Activated T-cell treated with anti-CD3 and anti-CD28 coated beads, Interleukin-2, amount 50 U/mL, for 72 hours (primary cell): ENCODE measurements at places on chromosomes 7 and 10. TPM values are rescaled to one million over a fixed set of nuclear protein-coding genes. Genes with fewer than 3 reads are reported as not detected.

Gene ARHGEF35
- 7.4 TPM for total RNA-seq

Gene KCNMA1
- total RNA-seq = 0.55 TPM

- H3K4me1 ChIP-seq = no peaks in the 10 kb centered on the region
- no peak for DNase-seq
- H3K27me3 ChIP-seq = peaks cover 6% of the 10 kb centered on the region
- no peak overlapping the region for H3K4me3 ChIP-seq
- no peaks in the 10 kb centered on the region for H3K36me3 ChIP-seq
Observed at GRCh38 chr7:132112106-132112505, 464.2 kb downstream of the PLXNA4 start.

DNA sequence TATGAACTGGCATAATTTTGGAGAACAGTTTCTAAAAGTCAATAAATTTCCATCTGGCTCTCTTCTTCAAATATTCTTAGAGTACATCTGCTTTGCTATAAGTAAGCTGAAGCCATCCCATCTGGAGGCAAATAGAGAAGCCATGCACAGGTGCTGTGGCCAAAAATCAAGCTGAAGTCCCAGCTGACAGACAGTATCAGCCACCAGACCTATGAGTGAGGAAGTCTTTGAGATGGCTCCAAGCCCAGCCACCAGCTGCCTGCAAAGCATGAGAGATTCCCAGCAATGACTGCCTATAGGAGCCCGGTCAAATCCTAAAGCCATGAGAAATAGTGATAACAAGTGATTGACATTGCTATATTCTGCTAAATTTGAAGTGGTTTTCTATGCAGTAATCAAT, 21.7 kb upstream of the PRSS58 start:
- no peak for DNase-seq
- H3K27me3 ChIP-seq = peaks cover 56% of the 10 kb centered on the region
- no peak overlapping the region for H3K4me3 ChIP-seq
- H3K36me3 ChIP-seq = peaks cover 9% of the 10 kb centered on the region
- H3K4me1 ChIP-seq = peaks cover 16% of the 10 kb centered on the region
- no peak overlapping the region for H3K27ac ChIP-seq

GRCh38 chr10:124007773-124008145, 85.6 kb downstream of the CHST15 start:
- no peaks in the 10 kb centered on the region for H3K4me1 ChIP-seq
- H3K27ac ChIP-seq = no peak overlapping the region
- H3K4me3 ChIP-seq = no peak overlapping the region

DNA sequence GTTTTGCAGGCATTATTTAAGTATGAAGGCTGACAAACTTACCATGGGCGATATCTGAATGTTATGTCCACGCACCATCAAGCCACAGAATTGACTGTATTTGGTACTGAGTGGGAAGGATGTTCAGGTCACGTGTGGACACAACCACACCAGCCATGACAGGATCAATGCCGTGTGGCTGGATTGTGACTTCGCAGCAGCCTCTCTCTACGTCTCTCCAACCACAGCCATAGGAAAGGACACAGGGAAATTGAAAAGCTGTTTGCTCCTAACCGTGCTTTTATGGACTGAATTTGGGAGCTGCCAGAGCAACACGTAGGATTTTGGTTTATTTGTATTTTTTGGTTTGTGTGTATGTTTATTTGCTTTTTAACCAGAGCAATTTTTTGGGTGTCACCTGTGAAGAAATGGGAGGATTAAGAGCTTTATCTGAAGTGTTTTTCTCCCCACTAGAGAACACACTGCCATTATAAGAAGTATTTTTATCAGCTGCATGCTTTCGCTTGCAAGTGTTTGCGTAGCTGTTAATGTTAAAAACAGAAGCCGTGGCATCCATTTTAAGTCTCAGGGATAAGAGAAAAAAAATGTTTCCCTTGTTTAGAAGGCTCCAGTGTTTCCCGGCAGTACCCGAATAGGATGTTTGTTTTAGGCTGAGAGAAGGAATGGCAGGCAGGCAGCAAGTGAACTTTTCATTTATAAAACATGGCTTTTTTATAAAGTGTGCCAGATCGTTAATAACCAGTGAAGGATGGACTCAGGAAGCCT, 401.1 kb upstream of the NFE2L3 start:
- H3K36me3 ChIP-seq = no peaks in the 10 kb centered on the region
- H3K27ac ChIP-seq = no peak overlapping the region
- no peak for DNase-seq
- H3K27me3 ChIP-seq = no peaks in the 10 kb centered on the region

DNA sequence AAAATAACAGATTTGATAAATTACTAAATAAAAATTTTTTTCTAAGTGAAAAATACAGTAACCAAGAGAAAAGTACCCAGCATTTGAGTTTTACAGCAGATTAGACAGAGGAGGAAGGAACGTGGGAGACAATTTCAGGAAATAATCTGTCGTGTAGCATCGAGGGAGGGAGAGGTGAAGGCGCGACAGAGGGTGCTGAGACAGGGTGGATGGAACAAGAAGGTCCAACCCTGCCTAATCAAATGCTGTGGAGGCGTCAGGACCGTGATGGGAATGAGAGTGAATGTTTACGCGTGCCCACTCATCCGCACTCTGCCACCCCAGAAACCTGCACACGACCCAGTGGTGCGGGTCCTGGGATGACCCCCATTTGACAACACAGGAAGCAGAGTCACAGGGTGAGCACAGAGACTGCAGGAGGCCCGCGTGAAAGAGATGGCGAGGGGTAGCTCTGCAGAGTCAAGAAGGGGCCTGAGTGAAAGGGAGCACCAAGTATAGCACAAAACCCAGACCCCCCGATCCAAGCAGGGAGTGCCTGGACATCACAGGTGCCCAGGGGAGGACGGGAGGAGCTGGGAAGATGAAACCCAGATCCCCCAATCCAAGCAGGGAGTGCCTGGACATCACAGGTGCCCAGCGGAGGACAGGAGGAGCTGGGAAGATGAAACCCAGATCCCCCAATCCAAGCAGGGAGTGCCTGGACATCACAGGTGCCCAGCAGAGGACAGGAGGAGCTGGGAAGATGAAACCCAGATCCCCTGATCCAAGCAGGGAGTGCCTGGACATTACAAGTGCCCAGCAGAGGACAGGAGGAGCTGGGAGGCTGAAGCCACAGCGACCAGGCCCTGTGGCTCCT, 558.9 kb downstream of the DNAJB6 start:
- no peak overlapping the region for H3K27ac ChIP-seq
- no peaks in the 10 kb centered on the region for H3K27me3 ChIP-seq
- no peak overlapping the region for H3K4me3 ChIP-seq
- no peaks in the 10 kb centered on the region for H3K36me3 ChIP-seq
- H3K4me1 ChIP-seq = peaks cover 13% of the 10 kb centered on the region

DNA sequence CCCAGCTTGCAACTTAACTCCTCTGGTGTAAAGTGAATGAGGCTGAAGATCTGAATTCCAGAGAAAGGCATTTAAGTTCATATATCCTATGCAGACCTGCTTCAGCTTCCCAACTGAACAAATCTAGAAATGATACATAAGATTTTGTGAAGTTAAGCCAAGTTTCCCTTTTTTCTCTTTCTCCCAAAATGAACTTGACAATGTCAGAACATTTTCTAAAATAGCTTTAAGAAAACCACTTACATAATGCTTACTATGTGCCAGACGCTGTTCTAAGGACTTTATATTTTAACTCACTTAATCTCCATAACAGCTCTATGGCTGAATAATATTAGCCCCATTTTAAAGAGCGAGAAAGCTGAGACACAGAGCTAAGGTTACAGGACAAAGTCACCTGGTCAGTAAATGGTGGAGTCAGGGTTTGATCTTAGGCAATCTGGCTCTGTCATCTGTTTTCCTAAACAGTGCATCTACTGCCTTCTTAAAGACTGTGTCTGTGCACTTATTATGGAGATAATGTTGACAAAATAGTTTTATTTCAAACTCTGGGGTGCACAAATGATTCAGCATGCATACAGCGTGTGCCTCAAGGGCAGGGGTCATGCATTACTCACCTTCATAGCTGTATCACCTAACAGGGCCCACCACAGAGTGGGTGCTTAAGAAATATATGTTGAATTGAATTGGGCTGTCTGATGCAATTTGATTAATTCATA, 66.8 kb downstream of the RHOBTB1 start:
- DNase-seq = no peak
- H3K4me1 ChIP-seq = no peaks in the 10 kb centered on the region
- no peak overlapping the region for H3K27ac ChIP-seq
- no peaks in the 10 kb centered on the region for H3K27me3 ChIP-seq
